Dermis blood vessel endothelial cell (primary cell): ENCODE measurements at places on chromosomes 4 and X.

DNA sequence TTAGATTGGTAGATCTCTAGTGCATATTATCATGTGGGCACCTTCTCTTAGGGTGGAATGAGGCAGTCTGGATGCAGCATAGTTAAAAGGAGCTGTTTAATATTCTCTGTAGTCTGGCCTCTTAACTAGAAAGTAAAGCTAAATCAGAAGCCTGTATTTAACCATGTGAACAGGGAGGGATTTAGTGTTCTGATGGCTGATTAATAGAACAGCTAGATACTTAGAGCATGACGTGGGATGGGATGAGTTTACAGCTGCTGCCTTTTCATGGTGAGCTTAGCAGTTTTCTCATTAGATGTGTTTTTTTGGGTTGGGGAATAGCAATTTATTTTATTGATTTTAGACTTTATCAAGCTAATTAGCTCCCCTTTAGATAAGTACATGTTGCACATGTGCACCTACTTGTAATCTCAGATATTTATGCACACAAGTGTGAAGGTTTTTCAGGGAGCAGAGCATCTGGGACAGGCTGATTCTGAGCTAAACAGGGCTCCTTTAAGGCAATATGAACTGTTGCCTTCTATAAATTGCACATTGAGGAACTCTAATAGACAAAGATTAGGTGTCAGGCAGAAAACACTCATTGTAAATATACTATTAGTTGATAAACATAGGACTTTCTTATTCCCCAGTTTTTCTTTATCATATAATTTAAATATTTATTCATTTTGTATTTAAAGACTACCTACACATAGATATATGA, 34.1 kb downstream of the YIPF6 start:
- no peak for DNase-seq

DNA sequence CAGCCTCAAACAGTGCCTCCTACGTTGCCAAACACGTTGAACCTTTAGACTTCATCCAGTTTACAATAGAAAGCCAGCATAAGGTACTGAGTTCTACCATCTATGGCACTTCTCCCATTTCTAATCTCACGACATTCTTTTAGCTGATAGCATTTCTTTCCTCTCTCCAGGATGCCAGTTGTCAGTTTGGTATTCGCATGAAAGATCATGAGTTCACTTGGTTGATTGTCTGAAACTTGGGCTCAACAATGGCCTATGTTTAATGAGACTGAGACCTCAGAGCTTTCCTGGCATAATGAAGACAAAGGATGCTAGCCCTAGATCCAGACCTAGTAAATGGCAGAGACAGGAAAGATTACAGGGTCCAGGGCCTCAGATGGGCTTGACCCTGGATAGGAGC, 69.2 kb upstream of the SPRY1 start:
- DNase-seq: peak; percentile 20

DNA sequence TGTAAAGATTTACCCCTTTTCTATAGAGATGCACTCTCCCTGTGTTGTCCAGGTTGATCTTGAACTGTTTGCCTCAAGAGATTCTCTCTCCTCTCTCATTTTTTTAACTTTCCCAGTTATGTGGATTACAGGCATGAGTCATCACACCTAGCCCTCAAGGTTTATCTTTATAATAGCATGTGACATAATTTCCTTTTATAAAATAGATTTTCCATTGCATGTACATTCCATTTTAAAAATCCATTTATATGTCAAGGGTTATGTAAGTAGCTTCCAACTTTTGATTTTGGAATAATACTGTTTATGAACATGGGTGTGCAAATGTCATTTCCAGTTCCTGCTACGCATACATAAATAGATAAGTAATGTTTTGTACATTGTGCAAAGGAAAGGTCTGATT, 20.6 kb downstream of the ZNF721 start:
- peak; percentile 67 for DNase-seq

- peak; percentile 17 for DNase-seq
Observed at GRCh38 chrX:118221270-118221669, 104.7 kb upstream of the KLHL13 start.

DNA sequence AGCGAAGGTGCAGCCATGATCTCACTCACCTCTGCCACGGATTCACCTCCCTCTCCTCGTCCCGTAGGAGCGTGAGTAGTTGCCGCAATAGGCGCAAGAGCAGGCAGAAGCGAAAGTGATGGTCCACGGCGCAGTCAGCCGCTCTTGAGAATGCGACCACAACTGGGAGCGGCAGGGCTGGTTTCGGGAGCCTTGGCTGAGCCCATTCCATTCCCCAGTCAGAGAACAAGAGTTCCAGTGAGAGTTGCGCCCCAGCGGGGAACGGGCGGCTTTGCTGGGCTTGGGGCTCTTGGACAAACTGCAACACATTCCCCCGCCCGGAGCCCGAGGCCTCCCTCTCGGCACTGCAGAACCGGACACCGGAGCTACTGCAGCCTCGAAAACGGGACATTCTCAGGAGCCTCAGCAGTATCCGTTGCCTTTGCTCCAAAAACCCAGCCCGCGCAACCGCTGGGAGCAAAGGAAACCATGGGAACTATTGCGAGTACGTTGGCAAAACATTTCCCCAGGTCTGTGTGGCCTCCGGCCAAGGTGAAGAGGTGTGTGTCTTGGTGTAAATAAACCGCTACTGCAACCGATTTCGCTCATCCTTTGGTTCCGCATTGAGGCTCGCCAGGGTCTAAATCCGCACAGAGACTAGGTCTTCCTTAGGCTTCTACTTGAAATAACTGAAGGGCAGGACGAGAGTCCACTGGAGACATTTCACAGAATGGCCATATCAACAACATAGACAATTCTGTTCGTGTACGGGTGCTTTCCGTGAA, 5.7 kb upstream of the ZBTB33 start:
- peak; percentile 87 for DNase-seq

DNA sequence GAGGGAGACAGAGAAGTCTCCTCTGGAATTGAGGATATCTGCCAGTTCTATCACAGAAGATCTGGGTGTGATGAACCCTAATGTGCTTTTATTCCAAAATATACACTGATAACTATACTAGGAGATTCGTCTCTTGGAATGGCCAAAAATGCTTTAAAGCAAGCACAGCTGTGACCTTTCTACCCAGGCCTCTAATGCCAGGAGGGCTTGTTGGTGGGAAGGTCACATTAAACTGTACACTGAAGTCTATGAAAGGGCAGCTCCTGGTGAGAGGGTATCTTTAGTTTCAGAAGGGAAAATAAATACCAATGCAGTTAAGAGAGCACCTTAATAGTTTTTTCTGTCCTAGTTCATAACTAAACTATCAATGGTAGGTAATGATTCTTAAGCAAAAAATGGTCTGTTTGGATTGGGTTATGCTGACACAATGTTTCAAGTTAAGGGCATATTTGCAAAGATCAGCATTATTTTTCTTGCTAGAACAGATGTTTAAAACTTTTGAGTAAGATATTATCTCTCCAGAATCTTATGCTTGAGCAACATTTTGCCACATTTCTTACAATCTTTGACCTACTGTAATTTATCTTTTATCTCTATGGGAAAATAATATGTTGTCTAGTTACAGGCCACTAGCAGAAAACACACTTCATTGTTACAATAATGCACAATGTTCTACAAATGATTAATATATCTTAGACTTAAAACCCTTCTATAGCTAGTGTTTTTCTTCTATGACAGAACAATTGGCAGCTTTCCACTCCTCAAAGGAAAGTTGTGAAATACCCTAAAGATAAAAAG, 59.6 kb downstream of the SEC24D start:
- peak; percentile 14 for DNase-seq

GRCh38 chr4:15501941-15502340, 32.3 kb downstream of the CC2D2A start:
- DNase-seq: no peak

GRCh38 chr4:38210396-38211114, 250.4 kb downstream of the PTTG2 start:
- peak; percentile 43 for DNase-seq

GRCh38 chrX:1273896-1274295, 5.3 kb downstream of the CSF2RA start:
- DNase-seq: no peak

GRCh38 chr4:53514509-53514908, 76.8 kb downstream of the LNX1 start:
- no peak for DNase-seq

GRCh38 chr4:21722157-21722839, 226.3 kb downstream of the KCNIP4 start:
- DNase-seq: no peak

DNA sequence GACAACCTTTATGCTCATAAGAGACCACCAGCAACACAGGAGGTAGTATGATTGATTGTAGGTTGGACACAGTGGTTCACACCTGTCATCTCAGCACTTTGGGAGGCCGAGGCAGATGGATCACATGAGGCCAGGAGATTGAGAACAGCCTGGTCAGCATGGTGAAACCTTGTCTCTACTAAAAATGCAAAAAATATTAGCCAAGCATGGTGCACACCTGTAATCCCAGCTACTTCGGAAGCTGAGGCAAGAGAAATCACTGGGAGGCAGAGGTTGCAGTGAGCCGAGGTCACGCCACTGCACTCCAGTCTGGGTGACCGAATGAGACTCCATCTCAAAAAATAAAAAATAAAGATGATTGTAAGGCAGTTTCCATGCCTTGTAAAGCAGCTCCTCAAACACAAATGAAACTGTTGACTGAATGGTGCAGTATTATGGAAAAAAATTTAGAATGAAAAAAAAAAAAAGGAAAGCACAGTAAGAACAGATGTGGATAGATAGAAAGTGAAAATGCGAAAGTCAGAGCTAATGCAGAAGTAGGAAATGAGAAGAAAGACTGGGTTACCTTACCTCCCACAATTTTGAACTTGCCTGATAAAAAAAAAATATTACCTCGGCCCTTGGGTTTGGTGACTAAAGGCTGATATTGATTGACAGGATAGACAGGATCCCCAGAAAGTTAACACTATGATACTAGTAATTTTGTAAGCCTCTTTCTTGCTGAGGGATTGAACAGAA, 249.2 kb upstream of the TRAM1L1 start:
- no peak for DNase-seq

- peak; percentile 13 for DNase-seq
Observed at GRCh38 chr4:85005865-85006377, 39.4 kb upstream of the WDFY3 start.

GRCh38 chrX:43998374-43998773, 25.2 kb upstream of the NDP start:
- no peak for DNase-seq

- no peak for DNase-seq
Observed at GRCh38 chr4:156362581-156362980, 408.9 kb upstream of the CTSO start.

DNA sequence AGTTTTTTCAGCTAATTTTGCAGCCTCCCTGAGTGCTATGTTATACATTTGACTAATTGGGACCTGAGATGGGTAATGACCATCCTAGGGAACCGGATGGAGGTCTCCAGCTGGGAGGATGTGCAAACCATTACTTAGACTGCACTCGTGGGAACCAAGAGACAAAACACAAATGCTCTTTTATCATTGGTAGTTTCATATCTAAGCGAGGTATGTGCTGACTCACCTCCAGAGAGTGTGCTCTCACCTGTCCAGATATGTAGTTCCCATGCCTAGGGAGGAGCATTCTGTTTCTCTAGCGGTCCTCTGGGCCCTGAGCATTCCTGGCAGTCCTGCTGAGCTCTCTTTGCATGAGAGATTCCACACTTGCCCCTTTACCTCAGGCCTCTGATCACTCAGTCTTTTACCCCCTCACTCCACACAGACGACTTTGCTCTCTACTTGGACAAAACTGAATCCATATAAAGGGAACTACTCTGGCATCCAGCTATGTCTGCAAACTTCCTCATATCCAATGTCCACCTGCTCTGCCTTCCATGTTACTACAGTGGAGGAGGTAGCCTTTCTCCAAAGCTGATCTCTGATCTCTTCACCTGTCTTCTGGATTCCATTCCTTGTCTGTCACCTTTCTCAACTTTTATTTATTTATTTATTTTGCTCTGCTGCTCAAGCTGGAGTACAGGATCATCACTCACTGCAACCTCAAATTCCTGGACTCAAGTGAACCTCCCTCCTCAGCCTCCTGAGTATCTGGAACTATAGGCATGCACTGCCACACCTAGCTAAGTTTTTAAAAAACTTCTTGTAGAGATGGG, 88.4 kb downstream of the LRP2BP start:
- DNase-seq: no peak

- no peak for DNase-seq
Observed at GRCh38 chr4:183635321-183635720, 23.7 kb downstream of the RWDD4 start.

DNA sequence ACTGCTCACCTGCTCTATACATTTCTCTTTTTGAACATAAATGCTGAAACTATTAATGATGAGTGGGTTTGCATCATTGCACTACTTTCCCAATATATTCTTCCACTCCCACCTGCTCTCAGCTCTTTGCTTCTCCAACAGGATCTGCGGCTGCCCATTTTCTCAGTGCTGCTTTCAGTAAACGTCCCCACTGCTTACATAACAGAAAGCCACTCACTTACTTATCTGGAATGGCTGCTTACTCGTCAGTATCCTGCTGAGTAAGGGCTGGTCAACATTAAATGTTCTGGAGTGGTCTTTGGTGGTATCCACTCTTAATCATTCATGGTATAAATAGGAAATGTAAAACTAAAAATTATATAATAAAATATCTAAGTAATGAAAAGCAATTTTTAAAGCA, 112.8 kb upstream of the HPF1 start:
- DNase-seq: no peak

GRCh38 chrX:700936-701335, 70.3 kb downstream of the SHOX start:
- no peak for DNase-seq

GRCh38 chr4:148795156-148795864, 353.1 kb upstream of the NR3C2 start:
- peak; percentile 58 for DNase-seq
